NCI-H2029 treated with DMSO at 0.1 percent for 48 hours (cell line): ENCODE measurements at places on chromosomes 5 and 9.
A peak's percentile ranks its signal among the peaks of the same experiment; 100 is the strongest.

- no peak for DNase-seq
These were observed 61.7 kb upstream of the PSD2 start for GRCh38 chr5:139733698-139734538.

DNA sequence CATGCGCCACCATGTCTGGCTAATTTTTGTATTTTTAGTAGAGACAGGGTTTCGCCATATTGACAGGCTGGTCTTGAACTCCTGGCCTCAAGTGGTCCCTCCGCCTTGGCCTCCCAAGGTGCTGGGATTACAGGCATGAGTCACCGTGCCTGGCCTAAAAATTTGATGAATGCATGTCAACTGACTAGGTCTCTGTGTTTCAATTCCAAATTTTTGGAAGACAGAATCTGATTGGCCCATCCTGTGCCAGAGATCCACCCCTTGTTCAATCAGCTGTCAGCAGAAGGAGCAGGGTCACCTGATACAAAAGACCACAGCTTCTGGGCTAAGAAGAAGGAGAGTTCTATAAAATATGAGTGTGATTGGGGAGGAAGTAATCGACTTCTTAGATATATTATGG is 43.5 kb upstream of the COL15A1 start:
- DNase-seq, result no peak

GRCh38 chr9:100598641-100599145 is 20.8 kb downstream of the CAVIN4 start:
- DNase-seq, result peak; percentile 73

DNA sequence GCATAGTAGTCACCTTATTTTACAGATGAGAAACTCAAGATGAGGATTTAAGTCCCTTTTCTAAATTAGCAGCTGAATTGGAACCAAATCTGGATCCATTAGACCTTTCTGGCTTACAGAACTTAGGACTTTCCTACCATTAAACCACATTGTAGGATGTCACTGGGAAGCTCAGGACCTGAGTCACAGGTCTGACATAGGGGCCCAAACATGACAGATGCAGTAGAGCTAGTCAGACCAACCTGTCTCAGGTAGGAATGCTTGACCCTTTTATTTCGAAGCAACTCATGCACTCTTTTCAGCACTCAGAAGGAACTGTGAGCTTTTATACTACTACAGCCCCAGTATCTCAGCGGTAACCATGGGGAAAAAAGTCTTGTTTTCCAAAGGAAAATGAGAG is 2.6 kb downstream of the RAB24 start:
- DNase-seq, result no peak

GRCh38 chr5:170597109-170597751 is 93.4 kb downstream of the KCNIP1 start:
- no peak for DNase-seq

- no peak for DNase-seq
These were observed 138.4 kb downstream of the GADD45G start for GRCh38 chr9:89743216-89743572.

- no peak for DNase-seq
These were observed 37.3 kb upstream of the CTSV start for GRCh38 chr9:97076238-97076637.

GRCh38 chr9:127162864-127163365 is 40.5 kb upstream of the ANGPTL2 start:
- DNase-seq, result no peak

GRCh38 chr5:157267761-157268480 is 2.0 kb downstream of the CYFIP2 start:
- peak; percentile 23 for DNase-seq

DNA sequence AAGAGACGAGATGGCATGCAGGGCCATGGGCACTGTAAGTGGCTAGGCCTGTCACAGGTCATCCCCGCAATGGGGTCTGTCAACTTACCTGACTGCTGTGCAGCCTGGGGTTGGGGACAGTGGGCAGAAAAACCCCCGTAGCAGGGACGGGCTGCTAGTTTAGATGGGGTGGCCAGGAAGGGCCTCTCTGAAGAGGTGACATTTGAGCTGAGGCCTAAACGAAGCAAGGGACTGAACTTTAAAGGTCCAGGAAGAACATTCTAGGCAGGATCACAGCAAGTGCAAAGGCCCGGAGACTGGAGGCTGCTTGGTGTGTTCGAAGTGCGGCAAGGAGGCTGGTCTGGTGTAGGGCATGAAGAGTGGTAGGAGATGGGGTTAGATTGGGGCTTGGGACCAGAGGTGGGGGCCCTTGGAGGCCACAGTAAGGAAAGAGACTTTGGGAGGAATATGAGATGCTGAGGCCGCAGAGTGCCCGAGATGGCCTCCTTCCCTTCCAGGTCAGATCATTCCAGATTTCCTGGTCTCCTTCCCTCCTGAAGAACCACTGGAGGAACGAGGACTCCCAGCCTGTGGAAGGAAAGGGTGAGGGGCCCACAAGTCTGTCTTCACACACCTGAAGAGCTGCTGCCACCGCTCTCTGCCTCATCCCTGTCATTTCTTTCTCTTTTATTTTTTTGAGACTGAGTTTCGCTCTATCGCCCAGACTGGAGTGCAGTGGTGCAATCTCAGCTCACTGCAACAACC is 37.9 kb upstream of the SH3PXD2B start:
- DNase-seq, result no peak

DNA sequence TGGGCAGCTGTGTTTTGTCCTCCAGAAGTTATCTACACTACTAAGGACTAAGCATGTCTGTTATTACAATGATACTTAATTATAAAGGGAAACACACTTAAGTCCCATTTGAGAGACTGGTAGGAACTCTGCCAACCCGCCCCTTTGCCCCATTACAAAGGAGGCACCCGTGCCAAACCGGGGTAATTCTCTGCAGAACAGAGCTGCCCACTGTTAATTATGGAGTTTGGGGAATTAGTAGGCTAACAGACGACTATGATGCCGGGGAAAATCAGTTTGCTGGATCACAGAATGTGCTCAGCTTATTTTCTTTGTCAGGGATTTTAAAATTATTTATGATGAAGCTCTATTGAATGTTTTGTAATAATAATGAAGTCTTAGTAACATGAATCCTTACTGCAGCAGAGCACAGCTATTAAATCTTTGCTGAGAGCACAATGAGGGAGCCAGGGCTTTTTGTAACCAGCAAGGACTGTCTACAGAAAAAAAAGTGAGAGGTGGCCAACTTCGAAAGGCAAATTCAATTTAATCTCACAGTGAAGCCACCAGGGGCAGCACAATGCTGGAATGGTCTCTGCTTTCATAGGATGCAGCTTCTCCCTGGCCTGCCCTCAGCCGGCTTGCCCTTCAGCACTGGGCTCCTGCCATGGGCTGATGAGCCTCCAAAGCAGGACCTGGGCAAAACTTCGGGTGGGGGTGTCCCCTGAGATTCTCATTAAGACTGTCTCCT is 134.5 kb downstream of the GNAQ start:
- DNase-seq, result peak; percentile 81

GRCh38 chr5:173326501-173326960 is 1.7 kb downstream of the STC2 start:
- DNase-seq, result no peak

DNA sequence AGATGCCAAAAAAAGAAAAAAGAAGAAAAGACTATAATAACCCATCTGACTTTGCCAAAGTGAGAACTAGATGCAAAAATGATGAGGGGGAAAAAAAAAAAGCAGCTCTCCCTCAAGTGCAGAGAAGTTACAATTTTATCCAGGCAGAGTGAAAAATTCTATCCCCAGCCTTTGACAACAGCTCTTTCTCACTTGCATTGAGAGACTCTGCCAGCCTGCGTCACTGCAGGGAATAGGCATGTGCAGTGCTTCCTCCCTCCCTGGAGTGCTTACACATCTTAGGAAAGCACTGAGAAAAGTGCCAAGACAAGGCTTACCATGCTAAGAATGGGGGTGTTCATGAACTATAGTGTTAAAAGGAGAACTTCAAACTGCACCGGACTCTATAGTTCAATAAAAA is 418.6 kb upstream of the TYRP1 start:
- no peak for DNase-seq

- DNase-seq, result no peak
These were observed 235.3 kb downstream of the KCTD16 start for GRCh38 chr5:144405991-144406390.

- DNase-seq, result no peak
These were observed 22.8 kb upstream of the IFNE start for GRCh38 chr9:21504894-21505293.

GRCh38 chr9:91625331-91625730 is 201.7 kb upstream of the NFIL3 start:
- DNase-seq, result no peak

DNA sequence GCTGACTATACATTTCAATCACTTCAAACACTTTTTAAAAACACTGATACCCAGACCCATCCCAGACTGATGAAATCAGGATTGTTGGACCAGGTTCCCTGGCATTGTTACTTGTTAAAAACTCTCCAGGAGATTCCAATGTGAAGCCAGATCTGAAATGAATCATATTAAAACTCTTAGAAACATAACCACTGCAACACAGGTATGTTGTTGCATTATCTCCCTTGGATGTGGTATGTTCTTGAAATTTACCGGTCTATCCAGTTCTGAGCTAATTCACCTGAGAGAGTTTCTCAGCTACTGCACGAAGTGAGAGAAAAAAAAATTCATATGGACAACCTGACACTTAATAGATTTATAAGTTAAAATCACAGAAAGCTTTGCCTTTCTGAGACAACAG is 21.8 kb downstream of the MEF2C start:
- DNase-seq, result no peak

- no peak for DNase-seq
These were observed 2.9 kb downstream of the FREM1 start for GRCh38 chr9:14907360-14907685.

DNA sequence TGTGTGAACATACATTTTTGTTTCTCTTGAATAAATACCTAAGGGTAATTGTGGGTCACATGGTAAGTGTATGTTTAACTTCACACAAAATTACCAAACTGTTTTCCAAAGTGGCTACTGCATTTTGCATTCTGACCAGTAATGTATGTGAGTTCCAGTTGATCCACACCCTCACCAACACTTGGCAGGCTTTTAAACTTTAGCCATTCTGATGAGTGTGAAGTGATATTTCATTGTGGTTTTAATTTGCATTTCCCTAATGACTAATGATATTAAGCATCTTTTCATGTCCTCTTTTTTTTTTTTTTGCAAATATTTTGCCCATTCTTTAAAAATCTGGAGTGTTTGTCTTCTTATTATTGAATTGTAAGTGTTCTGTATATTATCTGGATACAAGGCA is 53.5 kb upstream of the MAST4 start:
- DNase-seq, result no peak

- DNase-seq, result no peak
These were observed 783 bp upstream of the ZFR start for GRCh38 chr5:32445287-32445758.

- no peak for DNase-seq
These were observed 123.4 kb downstream of the NXNL2 start for GRCh38 chr9:88658311-88658822.

GRCh38 chr5:143398053-143398355 is 5.5 kb downstream of the NR3C1 start:
- DNase-seq, result no peak

DNA sequence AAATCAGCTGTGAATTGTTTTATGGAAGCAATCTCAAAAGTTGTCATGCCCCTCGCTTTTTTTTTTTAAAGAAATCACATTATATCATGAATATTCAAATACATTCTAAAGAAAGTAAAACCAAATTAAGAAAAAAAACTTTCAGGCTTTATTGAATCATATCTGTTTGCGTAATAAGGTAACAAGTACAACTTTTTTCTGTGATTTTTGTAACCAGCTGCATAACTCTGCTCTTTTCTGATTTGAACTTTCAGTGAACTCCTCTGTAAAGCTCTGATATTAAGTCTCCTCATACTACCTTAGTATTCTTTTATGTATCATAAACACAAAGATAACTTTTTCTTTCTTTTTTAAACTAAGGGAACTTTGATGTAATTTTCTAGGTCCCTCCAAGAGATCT is 65.3 kb downstream of the CWC27 start:
- DNase-seq, result no peak

DNA sequence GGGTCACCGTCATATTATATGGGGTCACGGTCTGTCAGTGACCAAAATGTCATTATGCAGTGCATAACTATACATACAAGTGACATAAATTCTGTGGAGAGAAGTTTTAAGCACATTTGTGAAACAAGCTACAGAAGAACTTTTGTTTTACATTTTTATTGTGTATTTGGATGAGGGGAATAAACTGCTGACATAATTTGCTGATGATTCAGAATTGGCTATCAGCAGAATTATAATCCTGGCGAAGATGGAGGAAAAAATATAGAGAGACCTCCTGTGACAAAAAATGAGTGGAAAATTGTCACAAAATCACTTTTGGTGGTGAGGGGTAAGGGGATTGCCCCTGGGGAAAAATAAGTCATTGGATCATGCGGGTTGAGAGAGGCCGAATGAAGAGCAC is 116.3 kb upstream of the ANKRD55 start:
- DNase-seq, result no peak

DNA sequence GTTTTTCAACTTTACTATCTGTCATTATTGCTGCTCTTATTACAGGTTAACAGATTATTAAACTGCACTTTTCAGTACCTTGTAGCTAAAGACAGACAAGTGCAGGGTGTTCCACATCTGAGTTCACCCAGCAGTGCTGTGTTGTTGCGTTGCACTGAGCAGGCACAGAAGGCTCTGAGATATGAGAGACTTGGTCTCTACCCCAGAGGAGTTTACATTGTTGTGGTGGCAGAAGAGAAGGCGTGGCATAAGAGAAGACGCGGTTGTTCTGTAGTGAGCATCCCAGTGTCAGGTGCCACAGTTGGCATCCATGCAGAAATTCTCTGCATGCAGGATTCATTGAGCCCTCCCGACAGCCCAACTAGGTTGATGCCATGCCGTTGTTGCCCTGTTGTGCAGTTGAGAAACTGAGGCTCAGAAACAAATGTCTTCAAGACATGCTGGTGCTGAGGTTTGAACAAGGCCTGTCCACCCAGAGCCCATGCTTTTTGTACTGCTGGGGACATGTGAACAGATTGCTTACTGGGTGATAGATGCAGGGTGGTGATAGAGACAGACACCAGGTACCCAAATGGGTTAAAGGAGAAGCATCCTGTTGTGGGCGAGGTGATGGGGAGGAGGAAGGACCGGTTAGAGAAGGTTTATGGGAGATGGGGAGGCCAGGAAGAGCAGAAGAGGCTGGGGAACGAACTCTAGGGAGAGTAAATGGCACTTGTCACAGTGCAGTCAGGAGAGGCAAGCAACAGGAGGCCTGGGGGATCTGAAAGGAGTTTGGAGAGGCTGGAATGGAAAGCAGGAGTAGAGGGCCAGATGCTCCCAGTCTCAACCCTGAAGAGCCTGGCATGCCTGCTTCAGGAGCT is 8.2 kb downstream of the ABL1 start:
- DNase-seq, result no peak

- DNase-seq, result no peak
These were observed 320.4 kb upstream of the EFNA5 start for GRCh38 chr5:107990881-107991810.

DNA sequence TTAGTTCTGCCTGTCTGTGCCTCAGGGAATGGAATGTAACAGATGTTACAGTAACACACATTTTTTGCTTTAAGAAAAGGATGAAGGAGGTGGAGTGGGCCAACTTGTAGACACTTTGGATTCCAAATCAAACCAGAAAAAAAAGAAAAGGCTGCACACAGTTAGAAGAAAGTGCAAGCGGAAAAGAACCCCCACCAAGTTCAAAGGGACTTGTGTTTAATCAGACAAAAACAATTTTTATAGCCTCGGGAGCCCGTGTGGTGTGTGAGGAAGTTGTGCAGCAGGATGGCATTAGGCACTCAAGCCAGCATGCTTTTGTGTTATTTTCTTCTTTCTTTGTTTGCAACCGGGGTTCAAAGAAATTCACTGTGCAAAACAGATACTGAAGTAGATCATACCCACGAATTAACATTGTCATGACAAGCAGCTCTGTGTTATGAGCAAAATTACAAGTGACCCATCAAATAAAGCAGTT is 189.5 kb downstream of the SEMA5A start:
- no peak for DNase-seq
